ENCODE measurements at places on chromosomes 16 and 17.
A peak's percentile ranks its signal among the peaks of the same experiment; 100 is the strongest.

- DNase-seq = peak; percentile 84
Measured at GRCh38 chr17:78890498-78890897, 12.5 kb downstream of the CEP295NL start.

- DNase-seq = no peak
Measured at GRCh38 chr17:1126250-1126797, 53.5 kb downstream of the ABR start.

GRCh38 chr17:29716566-29716965 is 93.9 kb upstream of the CORO6 start:
- no peak for DNase-seq

DNA sequence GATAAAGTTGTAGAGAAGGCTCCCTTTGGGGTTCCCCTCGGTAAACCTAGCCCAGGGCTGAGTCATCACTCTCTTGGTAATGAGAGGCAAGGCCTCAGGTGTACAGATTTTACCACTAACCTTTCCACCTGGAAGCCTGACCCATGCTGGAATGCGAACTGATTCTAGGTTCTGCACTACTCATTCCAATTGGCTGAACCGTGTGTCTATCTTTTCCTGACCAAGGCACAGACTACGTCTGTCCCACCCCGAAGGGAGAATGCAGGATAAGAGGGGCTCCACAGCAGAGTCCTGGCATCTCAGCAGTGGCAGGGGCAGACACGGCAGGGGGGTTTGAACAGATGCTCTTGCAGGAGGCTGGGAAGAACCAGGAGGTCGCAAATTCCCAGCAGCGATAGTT is 65.4 kb upstream of the B4GALNT2 start:
- no peak for DNase-seq
